ENCODE measurements at places on chromosomes 1 and 21.
A peak's percentile ranks its signal among the peaks of the same experiment; 100 is the strongest.

- DNase-seq, result no peak
These were observed 47.3 kb upstream of the LYPLAL1 start for GRCh38 chr1:219126377-219126776.

GRCh38 chr1:179955287-179955680 lies 674 bp downstream of the CEP350 start:
- no peak for DNase-seq

DNA sequence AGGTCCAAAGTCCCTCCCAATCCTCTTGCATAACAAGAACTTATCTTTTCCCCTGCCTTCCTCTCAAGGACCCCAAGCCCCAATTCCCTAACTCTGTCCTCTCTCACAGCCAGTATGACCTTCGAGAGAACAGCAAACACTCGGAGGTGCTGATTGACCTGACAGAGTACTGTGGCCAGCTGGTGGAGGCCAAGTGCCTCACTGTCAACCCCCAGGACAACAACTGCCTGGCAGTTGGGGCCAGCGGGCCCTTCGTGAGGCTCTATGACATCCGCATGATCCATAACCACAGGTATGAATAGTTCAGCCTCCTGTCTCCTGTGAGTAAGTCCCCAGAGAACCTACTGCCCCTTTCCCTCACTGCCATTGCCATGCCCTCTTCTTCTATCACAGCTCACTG lies 29.9 kb upstream of the TMEM222 start:
- DNase-seq, result no peak

DNA sequence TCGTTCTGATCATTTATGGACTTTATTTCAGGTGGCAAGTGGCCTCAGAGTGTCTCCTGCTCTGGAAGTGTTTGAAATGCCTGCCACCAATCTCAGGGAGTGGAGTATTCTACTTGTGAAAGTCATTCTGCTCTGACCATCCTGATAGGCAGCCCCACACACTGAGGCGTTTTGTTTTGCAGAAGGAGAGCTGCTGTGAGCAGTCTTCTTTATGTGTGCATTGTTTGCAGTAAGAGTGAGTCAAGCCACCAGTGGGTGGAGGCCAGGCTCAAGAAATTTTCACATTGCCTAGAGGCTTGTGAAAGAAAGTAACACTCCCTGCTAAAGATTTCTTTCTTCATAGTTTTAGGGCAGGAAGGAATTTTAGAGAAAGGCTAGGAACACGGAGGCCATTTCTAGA lies 204.4 kb downstream of the SLC35F3 start:
- no peak for DNase-seq

GRCh38 chr1:24070821-24071393 lies 41.0 kb downstream of the MYOM3 start:
- peak; percentile 23 for DNase-seq

- no peak for DNase-seq
These were observed 17.6 kb downstream of the SHISA4 start for GRCh38 chr1:201906336-201906735.

DNA sequence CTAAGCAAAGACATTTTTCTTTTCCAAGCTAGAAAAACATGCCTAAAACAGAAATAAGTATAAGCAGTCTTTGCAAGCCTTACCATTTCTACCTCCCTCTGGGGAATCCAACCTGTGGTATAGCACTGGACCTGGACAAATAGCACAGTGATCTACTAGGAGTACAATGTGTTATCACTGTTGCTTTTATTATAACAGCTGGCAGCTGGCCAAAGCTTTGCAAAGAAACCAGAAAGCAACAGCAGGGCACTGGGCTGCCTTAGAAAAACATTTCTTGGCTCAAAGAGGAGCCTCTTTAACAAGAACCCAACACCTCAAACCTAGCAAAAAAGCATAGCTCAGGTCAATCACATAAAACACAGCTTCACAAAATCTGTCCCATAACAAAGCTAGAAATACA lies 294.5 kb upstream of the GREM2 start:
- DNase-seq, result no peak

DNA sequence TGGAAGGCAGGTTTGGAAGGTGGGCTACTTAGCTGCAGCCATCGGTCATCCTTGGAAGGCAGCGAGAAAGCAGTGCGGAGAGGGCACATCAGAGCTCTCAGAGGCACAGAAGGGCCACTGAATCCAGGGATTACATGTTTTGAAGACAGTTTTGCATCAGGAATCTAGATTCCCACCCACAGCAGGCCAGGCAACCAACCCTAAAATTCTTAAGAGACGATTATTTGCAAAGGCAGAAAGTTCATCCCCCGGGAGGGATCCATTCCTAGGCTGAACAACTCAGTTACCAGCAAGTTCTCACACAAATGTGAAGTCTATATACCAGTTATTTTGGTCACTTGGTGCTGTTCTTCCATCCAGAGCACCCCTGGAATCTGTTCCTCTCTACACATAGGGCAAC lies 457.3 kb upstream of the VAMP3 start:
- no peak for DNase-seq

- no peak for DNase-seq
These were observed 245.3 kb downstream of the DISC1 start for GRCh38 chr1:231871878-231872277.

DNA sequence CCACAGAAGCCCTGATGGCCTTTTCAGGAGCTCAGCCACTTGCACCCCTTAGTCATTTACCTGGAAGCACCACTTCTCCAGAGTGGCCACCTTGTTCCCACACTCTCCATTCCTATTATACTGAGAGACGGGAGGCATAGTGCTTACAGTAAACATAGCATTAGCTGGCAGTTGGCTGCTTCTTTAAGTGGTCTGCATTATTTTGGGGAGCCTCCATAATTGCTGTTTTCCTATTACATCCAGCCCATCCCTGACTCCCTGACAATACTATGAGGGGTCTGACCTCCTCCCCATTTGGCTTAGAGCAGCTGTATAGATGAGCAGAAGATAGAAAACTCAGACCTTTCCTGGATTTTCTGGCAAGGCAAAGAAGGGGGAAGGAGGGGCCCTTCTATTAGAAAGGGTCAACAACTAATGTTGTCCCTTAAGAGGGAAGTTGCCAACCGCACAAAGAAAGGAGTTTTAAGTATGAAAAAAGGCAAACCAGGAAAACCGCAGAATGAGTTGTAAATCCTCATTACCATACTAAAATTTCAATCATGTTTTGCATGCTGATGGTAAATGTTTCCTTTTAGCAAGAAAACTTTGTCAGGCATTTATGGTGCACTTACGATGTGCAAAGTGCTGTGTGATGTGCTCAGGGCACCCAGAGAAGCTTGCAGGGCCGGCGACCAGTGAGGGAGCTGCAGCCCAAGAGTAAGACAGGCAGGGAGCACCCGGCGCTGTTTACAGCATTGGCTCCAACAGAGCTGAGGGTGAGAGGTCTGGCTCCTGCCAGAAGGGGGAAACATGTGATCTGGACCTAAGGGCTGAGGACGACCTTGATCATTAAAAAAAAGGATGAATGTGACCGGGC lies 167.3 kb downstream of the ZZZ3 start:
- no peak for DNase-seq

- DNase-seq, result no peak
These were observed 717.0 kb upstream of the TMPRSS15 start for GRCh38 chr21:19120591-19120990.

DNA sequence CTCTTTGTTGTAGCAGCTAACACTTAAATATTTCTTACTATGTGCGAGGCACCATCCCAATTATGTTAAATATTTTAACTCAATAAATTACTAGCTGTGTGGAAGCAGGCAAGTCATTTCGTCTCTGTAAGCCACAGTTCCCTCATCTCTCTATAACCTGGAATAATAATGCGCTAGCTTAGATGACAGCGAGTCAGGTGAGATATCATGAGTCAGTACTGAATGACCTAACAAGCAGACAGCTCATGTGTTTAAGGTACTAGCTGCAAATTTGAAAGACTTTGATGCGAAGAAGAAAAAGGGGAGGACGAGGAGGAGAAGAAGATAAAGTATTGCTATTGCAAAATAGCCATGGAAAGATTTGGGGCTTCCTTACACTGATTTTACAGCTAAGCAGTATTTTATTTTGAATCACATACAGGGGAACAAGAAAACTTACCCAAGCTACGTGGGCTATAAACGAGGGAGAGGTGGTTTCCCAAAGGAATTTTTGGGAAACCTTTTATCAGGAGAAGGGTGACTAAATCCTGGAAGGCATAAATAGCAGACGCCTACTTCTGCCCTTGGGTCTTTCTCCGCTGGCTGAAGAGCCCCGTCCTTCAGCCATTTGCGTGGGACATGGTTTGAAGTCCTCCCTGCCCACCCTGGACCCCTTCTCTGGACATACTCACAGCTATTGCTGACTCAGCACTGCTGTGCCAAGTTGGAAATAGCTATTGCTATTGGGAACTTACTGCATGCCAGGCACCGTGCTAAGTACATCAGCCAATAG lies 8.9 kb downstream of the CITED4 start:
- DNase-seq, result no peak

DNA sequence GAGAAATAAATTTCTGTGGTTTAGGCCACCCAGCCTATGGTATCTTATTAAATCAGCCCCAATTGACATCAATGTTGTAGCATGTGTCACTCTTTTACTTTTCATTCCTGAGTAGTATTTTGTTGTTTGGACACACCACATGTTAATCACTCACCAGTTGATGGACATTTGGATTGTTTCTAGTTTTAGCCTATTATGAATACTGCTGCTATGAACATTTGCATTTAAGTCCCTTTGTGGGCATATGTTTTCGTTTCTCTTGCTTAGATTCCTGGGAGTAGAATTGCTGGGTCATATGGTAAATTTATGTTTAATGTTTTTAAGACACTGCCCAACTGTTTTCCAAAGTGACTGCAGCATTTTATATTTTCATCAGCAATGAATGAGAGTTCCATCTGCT lies 50.2 kb upstream of the NUF2 start:
- DNase-seq, result no peak

DNA sequence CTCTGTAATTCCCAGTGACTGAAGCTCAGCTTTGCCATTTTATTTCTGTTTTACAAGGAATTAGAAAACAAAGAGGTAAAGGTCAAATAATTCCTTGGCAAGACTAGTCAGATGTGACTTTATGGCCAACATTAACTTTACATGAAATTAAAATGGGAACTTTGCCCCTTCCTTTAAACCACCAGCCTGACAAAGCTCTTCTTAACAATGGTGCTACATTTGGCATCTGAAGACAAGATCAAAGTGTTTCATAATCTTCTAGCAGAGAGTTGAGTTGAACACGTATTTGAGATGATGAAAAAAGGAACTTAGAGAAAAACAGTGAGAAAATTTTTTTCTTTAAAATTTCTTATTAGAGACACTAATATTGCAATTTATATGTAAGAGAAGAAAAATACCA lies 193.8 kb downstream of the AK5 start:
- no peak for DNase-seq

DNA sequence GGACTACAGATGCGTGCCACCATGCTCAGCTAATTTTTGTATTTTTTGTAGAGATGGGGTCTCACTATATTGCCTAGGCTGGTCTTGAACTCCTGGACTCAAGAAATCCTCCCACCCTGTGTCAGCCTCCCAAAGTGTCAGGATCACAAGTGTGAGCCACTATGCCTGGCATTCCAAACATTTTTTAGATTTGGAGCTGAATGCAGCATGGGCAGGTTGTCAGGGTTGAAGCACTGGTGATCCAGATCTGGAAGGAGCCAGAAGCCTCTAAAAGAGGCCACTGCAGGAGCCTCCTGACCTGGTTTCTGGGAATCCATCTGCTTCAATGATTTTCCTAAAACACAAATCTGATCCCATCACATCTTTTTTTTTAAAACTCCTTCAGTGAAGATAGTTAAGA lies 1.8 kb upstream of the CTPS1 start:
- no peak for DNase-seq

DNA sequence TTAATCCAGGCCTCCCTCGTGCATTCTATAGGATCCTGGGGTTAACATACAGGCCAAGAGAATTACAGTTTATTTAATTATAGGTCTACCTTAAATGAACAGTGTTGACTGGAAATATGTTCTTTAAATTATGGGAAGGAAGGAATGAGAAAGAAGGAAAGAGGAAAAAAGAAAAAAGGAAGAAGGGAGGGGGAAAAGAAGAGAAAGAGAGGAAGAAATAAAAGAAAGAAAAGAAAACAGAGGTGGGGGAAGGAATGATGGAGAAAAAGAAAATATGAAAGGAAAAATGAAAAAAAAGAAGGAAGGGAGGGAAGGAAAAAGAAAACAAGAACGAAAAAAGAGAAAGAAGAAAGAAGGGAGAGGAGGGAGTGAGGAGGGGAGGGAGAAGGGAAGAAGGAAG lies 38.5 kb downstream of the WNT9A start:
- no peak for DNase-seq

- DNase-seq, result no peak
These were observed at the start of gene NCAM2 for GRCh38 chr21:20997636-20998455. Gene NCAM2, plus strand, starts transcription at chr21:20998409.

- no peak for DNase-seq
These were observed 84.2 kb downstream of the NDUFS5 start for GRCh38 chr1:39110325-39110851.

DNA sequence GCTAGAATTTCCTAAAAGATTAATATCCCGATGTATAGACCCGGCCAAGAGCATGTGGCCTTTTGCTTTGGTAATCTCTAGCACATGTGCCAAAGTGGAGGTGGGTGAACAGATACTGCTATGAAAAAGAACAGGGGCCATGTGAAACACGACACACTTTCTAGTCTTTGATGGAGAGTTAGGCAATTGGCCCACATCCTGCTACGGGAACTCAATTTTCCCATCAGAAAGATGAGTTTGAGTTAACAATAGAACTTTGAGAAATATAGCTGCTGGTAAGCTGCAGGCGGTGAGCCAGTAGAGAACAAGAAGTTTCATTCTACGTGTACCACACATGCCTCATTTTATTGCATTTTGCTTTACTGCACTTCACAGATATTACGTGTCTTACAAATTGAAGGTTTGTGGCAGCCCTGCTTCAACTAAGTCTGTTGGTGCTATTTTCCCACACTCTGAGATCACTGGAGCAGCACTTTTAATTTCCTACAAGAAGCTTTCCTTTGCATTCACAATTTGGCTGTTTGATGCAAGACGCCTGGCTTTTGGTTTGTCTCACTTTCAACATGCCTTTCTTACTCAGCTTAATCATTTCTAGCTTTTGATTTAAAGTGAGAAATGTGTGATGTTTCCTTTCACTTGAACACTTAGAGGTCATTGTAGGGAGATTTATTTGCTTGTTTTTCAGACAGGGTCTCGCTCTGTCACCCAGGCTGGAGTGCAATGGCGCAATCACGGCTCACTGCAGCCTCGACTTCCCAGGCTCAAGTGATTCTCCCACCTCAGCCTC lies 46.3 kb downstream of the HTR6 start:
- DNase-seq, result no peak

- DNase-seq, result no peak
These were observed 531 bp downstream of the SNIP1 start for GRCh38 chr1:37553598-37553926.

GRCh38 chr1:116531917-116532316 lies 38.9 kb downstream of the CD58 start:
- no peak for DNase-seq

- no peak for DNase-seq
These were observed 1.9 kb upstream of the MYBPH start for GRCh38 chr1:203177470-203178039.

GRCh38 chr1:167191958-167192357 lies 28.7 kb upstream of the POU2F1 start:
- no peak for DNase-seq

Data from NCI-H1436 treated with DMSO at 0.1 percent for 48 hours (cell line).